Cardiac fibroblast (primary cell): ENCODE measurements at places on chromosomes 6 and 20.
A peak's percentile ranks its signal among the peaks of the same experiment; 100 is the strongest.

DNA sequence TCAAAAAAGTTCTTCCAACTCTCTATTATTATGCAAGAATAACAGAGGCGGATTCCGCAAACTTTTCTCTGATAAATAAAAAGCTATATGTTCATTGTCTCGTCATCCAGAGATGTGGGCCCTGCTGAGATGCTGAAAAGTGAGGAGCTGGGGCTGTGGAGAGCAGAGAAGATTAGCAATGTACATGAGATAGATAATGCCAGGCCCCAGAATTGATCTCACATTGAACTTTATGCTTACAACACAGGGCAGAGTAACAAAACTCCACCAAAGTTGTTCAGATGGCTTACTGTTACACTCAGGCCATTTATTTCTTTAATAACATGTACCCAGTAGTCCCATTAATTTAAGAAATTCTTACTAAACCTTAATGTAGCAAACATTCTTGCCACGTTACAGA is 32.7 kb upstream of the RIN2 start:
- DNase-seq: no peak

DNA sequence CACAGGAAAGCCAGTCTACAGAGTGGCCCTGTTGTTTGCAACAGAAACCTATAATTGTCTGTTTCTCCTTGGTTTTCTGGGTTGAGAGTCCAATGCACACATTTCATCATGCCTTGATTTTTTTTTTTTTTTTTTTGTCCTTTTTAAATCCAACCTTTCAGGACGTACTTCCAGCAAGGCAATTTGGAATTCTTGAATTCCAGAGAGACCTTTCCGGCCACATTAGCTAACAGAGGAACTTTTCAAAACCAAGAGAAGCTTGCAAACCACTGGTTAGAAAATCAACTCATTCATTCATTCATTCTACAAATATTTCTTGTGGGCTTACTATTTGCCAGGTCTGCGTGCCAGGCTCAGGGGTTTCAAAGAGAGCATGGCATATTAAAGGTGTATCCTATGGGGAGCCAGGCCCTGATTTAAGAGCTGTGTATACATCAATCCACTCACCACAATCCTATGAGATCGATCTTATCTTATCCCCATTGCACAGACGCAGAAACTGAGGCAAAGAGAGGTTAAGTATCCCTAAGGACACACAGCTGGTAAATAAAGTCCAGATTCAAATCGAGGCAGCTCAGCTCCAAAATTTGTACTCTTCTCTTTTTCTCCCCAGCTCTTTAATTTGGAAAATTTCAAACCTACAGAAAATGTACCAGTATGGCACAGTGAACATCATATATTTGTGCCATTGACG is 43.0 kb downstream of the EYA2 start:
- no peak for DNase-seq

DNA sequence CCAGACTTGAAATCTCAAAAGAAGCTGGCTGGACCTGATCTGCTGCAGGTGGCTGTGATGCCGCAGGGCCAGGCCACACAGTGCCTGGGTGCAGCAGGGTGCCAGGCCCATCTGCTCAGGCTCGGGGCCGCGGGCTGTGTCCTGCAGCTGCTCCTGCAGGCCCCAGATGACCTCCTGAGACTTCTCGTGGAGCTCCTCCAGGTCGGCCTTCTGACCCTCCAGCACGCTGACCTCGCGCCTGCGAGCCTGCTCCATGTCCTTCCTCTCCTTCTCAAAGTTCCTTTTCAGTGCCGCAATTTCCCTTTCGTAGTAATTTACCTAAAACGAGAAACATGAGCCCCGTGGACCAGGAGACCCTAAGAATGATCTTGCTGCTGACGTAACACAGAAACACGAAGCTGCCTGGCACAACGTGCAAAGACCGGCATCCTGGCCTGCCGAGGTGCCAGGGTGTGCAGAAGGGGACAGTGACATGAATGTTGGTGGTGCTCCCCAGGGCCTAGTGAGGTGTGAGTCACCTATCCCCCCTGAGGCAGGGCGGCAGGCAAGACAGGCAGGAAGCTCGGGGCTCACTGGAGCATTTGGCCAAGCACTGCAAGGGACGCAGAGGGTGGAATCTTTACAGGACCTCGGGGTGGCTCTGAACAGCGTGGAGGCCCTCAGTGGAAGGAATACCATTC is 71.6 kb downstream of the GINS1 start:
- DNase-seq: no peak

- DNase-seq: peak; percentile 77
Measured at GRCh38 chr20:39800548-39800947, 838.4 kb downstream of the DHX35 start.

DNA sequence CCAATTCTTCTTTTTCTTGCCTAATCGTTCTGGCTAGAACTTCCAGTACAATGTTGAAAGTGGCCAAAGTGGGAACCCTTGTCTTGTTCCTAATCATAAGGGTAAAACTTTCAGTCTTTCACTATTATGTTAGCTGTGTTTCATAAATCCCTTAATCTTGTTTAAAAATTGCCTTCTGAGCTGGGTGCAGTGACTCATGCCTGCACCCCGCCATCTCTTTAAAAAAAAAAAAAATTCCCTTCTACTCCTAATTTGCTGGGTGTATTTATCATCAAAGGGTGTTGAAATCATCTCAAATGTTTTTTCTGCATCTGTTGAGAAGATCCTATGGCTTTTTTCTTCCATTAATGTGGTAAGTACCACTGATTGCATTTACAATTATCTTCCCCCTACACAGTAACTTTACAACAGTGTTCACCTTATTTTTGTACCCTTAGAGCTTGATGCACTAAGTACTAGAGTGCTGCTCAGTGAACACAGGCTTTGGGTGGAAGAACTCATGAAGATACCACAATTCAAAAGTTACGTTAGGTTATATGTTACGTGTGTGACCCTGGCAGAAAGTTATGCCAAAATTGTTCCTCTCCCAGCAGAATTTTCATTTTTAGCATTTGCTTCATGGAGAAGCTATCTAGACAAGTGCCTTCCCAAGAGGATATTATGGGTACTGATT is 9.7 kb downstream of the SNRPB start:
- no peak for DNase-seq

DNA sequence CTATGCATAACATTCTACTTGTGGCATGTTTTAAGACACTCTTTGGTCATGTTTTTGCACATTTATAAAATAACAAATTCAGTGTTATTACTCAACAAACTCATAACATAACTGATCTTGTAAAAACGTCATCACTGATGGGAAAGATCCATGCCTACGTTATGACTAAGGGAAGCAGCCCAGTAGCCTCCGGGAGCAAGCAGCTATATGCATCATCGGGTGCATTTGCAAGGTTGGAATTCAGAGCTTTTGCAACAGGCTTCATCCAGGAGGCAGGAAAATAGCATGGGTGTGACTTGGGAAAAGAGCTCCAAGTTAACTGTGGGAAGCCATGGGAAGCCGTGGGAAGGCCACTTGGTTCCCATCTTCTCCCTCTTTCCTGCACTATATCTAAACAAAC is 271.6 kb upstream of the SGK1 start:
- peak; percentile 98 for DNase-seq

DNA sequence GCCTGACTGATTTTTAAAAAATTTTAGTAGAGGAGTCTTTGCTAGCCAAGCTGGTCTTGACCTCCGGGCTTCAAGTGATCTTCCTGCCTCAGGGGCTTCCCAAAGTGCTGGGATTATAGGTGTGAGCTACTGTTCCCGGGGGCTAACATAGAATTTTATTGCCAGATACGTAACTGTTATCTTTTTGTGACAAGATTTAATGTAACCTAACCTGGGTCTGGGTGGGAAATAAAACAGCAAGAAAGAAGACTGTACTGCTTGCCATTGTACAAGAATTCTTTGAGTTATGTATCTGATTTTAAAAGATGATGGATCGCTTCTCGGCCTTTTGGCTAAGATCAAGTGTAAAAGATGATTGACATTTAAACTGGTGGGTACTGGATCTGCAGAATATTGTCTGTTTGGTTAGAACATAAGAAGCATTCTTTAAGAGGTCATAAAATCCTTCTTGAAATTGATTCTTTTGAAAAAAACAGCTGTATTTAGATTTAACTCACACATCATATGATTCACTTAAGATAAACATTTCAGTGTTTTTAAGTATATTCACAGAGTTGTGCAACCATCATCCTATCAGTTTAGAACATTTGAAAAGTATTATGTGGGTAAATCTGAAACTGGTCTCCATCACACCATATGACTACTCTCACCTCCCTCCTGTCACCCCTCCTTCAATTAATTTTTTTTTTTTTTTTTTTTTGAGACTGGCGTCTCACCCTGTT is 21.6 kb downstream of the TPX2 start:
- DNase-seq: peak; percentile 62
